ENCODE measurements at places on chromosomes 2 and 18.

- DNase-seq = no peak
These were observed 81.9 kb downstream of the TMEM131 start for GRCh38 chr2:97913846-97914245.

GRCh38 chr2:240991378-240992263 is 6.8 kb upstream of the SNED1 start:
- peak; percentile 92 for DNase-seq

DNA sequence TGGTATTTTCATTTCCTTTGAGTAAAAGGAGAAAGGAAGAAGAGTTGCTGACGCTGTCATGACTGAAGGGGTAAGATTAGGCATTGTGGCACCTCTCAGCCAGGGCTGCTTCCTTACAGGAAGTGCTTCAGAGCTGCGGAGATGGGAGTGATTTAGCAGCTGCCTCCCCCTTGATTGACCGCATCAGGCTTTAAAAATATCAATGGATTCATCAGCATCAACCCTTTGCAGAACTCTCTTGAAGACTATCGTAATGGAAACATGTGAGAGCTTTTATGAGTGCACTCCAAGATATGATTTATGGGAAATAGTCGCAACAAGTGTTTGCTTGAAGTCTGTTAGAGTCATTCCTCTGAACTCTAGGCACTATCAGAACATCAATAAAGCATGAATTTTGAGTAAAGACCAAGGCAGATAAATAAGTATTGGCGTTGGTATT is 141.1 kb downstream of the CSRNP3 start:
- no peak for DNase-seq

GRCh38 chr18:58611395-58612131 is 17.3 kb downstream of the ALPK2 start:
- no peak for DNase-seq
